Activated naive CD8-positive, alpha-beta T cell treated with anti-CD3 and anti-CD28 coated beads, Interleukin-2, amount 50 U/mL, for 24 hours (primary cell): ENCODE measurements at places on chromosomes 6 and 20.

DNA sequence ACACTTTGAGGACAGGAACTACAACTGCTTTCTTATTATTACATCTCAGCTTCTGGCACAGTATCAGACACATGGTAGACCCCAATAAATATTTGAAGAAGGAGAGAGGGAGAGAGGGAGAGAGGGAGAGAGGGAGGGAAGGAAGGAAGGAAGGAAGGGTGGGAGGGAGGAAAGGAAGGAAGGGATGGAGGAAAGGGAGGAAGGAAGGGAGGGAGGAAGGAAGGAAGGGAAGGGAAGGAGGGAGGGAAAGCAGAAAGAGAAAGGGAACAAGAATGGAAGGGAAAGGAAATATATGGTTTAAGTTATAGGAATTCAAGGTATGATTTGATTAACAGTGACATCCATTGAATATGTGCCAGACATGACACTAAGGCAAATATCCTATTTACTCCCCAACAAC, 402.1 kb downstream of the KIF16B start:
- no peak for DNase-seq

- DNase-seq, result no peak
Observed at GRCh38 chr6:112014483-112014882, 39.4 kb upstream of the CCN6 start.

DNA sequence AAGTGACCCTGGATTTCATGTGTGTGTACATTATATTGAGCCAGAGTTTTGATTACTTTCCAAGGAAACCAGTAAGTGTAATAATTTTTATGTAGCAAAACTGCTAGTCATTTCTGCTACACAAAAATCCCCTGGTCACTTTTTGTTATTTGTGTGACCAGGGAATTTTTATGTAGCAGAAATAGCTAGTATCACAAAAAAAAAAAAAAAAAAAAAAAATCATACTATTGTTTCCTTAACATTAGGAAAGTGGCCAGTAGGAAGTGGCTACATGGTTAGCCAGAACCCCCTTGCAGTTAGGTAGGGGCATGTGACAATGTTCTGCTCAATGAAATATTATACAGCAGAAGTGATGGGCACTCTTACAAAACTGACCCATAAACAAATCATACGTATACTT, 434.0 kb upstream of the BTBD3 start:
- no peak for DNase-seq

GRCh38 chr6:137332637-137333280, 113.6 kb upstream of the IFNGR1 start:
- DNase-seq, result no peak

DNA sequence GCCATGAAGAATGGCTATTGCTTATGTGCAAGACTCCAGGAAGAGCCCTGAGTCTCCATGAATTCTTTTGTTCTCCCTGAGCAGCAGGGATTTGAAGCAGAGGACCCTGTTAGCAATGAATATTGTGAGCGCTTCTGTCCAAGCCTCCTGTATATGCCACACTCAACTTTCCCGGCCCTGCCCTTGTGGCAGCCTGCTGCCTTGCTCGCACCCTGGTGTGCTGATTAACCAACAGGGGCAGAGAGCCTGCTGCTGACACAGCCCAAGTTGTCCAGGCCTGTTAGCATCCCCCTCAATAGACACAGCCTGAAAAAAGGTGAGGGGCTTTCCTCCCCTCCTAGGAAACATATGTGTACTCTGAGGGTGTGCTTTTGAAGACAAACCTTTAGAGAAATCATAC, 131.4 kb downstream of the BMP2 start:
- no peak for DNase-seq

DNA sequence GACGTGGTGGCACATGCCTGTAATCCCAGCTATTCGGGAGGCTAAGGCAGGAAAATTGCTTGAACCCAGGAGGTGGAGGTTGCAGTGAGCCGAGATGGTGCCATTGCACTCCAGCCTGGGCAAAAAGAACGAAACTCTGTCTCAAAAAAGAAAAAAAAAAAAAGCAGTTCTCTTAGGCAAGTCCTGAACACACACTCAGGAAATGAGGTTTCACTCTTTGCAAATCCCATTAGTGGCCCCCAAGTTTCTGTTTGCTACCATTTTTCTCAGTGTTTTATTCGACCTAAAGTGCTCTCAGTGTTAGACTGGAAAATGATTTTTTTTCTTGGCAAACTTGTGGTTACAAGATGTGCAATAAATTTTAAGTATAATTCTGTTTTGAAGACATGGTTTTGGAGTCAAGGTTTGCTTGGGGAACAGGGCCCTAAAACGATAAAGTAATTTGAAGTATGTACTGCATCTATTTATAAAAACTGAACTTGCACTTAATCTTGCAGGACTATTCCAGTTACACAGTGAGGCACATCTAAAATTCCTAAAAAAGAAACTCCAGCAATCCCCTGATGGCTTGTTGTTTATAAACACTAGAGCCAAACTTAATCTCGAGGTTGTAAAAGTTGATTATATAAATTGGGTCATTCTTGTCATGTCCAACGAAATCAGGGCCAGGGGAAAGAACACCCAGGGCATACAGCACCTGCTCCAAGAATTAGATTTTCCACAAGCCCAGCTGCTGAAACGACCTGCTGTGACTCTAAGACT, 42.6 kb downstream of the MAP1LC3A start:
- no peak for DNase-seq

DNA sequence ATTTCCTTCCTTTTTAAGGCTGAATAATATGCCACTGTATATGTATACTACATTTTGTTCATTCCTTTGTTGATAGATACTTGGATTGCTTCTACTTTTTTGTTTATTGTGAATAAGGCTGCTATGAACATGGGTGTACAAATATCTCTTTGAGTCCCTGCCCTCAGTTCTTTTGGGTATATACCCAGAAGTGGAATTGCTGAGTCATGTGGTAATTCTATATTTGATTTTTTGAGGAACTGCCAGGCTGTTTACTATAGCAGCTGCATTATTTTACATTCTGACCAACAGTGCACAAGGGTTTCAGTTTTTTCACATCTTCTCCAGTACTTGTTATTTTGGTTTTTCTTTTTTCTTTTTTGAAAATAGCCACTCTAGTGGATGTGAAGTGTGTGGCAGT, 34.1 kb downstream of the CDS2 start:
- no peak for DNase-seq
